Nephron progenitor cell (in vitro differentiated cells): ENCODE measurements at places on chromosomes 3 and 15.

DNA sequence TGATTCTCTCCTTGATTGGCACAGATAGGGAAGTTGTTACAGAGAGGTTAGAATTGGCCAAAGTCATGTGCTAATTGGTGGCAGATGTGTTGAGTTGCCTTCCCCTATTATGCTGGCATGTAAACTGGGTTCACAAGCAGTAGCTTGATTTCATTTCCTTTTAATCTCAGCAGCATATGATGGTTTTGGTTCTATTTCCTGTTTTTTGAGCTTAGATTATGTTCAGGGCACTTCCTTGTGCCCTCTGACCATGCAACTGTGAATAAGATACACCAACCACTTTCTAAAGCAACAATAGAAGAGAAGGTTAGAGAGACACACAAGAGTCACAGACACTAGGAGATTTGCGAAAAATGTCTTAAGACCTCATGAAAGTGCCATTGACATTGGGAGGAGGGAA lies 16.5 kb downstream of the HPS3 start:
- DNase-seq = no peak

DNA sequence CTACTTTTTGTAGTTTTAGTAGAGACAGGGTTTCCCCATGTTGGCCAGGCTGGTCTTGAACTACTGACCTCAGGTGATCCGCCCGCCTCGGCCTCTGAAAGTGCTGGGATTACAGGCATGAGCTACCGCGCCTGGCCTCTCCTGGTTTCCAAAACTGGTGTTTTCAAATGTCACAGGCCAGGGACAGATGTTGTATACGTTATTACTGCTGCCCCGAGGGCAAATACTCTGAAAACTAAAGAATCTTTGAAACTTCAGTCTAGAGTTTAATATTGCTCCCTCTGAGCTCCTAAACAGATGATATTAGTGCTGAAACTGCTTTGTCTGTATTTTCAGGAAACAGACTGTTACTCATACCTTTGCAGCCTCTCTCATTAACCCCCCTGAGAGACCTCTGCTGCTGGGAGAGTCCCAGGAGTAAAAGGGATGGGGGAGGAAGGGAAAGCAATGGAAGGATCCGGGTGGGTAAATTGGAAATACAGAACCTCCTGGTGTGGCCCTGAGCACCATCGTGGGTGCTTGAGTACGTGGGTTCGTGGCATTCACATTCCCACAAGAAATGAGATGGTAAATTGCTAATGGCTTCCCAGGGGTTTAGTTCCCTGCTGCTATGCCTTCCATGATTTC lies 96.3 kb upstream of the IGF1R start:
- DNase-seq = no peak

DNA sequence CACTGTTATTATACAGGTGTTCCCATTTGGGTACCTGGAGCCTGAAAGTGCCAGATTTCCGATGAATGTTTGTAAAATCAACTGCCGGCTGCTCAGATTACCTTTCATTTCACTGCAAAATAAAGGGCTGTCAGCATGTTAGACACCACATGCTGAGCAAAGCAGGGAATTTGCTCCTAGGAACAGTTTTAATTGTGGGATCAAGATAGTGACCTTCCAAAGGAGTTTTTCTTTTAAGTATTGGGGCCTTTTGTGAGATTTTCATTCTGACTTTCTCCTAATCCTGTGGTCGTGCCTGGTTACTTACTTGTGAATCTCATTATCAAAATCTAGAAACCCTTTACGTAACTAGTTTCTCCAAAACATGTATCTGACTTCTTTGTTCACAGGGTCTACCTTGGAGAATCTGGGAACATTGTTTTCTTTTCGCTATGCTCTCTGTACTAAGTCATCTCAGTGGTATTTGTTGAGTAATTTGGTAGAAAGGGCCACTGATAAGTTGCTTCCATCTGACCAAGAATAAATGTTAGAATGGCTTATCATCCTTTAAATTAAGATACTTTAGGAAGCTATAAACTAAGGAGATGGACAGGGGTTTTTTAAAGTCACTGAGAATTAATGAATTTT lies 40.8 kb upstream of the LRTM1 start:
- DNase-seq = no peak

GRCh38 chr3:155321418-155321817 lies 27.9 kb upstream of the STRIT1 start:
- no peak for DNase-seq
